CD4-positive, alpha-beta T cell (primary cell): ENCODE measurements at places on chromosomes 4 and X.

DNA sequence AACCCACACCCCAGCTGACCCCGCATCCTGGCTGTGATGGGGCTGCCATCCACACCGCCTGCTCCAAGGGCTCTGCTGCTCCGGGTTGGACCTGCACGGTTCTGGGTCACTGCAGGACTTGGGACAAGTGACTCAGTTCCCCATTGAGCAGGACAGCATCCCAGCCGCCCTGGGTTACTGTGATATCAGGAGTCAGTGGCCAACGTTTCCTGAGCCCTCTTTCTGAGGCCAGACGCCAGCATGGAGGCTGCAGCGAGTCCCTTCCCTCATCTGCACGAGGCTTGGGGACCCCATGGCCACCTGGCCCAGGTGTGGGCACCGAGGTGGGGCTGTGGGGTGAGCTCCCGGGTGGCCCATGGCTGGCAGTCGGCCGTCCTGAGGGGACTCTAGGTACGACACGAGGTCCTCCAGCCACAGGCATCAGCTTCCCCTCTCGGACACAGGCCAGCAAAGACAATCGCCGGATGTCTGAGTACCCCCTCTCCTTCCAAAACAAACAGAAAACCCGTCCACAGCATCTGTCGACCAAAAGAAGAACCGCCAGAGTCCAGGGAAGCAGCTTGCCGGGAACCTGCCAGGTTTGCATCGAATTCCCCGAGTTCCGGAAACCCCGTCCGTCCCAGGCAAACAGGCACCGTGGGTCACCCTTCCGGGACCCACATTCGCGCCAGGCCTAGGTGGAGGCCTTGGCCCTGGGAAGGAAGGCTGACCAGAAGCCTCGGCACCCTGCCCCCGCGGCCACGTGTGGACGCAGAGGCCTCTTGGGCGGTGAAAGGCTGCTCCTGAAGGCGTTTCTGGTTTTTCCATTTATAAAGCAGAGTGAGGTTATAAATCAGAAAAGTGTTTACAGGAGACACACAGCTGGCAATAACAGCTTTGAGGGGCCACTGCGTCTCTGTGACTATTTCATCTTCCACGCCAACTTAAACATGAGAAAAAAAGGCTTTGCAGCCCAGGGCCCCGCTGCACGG lies 136.0 kb downstream of the FAM53A start:
- no peak for DNase-seq

GRCh38 chrX:118212817-118213183 lies 96.2 kb upstream of the KLHL13 start:
- DNase-seq = no peak

DNA sequence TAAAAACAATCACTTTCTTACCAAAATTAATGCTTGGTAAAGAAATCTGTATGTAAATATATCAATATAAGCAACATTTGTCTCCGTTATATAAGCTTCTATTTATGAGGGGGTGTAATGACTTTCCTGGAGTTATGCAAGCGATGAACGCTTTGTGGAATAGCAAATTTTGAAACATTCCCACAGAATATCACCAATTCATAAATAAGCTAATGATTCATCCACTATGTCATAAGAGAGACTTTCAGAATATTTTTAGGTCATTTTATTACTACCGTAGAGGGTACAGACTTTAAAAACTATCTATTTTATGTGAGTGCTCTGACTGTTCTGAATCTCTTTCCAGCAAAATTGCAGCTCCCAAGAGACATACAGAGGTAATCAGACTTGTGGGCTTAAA lies 179.5 kb upstream of the FTHL17 start:
- DNase-seq = no peak

- no peak for DNase-seq
Observed at GRCh38 chr4:75063433-75063832, 130.5 kb downstream of the PARM1 start.

GRCh38 chrX:17413228-17413627 lies 38.2 kb downstream of the NHS start:
- no peak for DNase-seq

GRCh38 chr4:153154007-153154975 lies 50.0 kb upstream of the TRIM2 start:
- no peak for DNase-seq

DNA sequence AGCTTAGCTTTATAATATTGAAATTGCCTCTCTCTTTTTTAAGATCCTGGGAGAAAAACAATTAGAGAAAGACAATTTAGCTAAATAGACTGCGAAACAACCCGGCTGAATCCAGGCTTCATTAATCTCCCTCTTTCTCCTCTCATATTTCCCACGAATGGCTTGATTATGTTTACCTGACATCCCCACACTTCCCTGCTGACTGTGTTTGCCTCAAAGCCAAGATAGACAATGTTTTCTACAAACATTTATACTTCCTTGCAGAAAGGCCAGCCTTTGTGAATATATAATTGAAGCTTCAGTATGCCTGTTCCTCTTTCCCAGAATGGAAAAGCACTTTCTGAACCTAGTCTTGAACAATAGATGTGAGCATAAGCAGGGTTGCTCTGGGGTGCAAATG lies 566.8 kb downstream of the PDHA2 start:
- no peak for DNase-seq
